ENCODE measurements at places on chromosomes 4 and X. TPM values are rescaled to one million over a fixed set of nuclear protein-coding genes. Genes with fewer than 3 reads are reported as not detected.
A peak's percentile ranks its signal among the peaks of the same experiment; 100 is the strongest.

DNA sequence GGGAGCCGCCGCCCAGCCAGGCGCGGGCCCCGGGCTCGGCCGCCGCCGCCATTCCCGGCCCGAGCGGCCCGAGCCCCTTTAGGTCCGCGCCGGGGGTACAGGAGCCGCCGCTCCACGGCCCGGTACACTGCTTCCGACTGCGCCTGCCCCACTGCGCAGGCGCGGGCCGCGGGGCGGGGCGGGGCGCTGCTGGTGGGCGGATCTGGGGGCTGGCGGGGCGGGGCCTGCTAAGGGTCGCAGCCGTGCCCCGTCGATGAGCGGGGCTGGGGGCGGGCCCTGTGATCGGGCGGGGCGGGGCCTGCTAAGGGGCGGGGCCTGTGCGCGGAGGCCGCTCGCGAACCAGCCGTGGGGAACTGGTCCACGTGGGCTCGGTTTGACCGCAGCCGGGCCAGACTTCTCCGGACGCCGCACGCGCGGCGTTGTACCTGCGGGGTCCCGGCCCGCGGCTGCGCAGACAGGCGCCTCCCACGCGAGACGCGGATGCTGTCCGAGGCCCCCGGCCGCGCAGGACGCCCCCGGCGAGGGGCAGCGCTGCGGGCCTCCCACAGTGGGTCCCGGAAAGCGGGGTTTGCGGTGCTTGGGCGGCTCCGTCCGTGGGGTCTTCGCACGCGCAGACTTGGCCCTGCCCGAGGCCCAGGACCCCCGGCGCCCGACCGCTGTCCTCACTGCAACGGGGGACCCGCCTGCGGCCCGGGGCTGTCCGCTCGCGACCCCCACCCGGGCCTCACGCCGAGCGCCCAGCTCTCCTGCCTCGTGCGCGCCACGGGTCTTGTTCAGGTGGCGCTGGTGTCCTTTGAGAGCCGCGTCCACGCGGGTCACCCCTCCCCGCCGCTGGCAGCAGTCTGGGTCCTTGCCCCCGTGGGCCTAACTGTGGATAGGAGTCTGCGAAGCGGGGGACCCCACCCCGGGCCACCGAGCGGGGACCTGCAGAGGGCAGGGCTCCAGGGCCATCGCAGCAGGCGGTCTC is at the start of gene DGKQ:
TSS of gene DGKQ (minus strand) at position 139 of the 967 bp plus-strand sequence. CDS start at position 52, 87 bp downstream.
- DNase-seq = peak; percentile 96

- no peak for DNase-seq
Observed at GRCh38 chr4:187209921-187210613, 486.4 kb upstream of the FAT1 start.

DNA sequence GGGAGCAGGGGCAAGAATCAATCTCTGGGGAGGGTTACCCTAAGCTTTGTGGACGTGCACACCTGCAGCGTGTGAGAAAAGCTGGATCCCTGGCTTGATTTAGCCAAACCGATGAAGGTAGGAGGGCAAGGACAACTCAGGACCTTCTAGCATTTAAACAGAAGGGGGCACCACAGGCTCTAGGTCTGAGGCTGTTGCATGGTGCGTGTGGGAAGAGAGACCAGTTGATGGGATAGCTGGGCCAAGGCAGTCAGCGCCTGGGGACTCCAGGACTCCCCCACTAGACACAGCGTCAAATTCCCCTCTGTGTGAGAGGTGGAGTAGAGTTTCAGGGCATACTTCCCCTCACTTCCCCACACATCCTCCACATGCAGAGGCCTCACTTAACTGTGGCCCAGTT is 4.3 kb downstream of the GABRQ start:
- no peak for DNase-seq

DNA sequence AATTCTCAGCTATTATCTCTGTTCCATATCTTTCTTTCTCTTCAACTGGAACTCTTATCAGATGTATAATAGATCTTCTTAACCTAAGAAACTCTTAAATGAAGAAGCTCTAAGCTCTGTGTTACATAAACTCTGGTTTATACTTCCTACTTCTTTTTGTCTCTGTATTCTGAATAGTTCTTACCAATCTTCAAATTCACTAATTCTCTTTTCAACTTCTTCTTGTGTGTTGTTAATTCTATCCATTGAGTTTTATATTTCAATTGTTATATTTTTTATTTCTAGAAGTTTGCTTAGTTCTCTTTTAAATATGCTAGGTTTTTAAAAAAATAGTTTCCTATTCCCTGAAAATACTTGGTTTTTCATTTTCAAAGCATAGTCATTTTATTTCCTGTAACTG is 13.2 kb upstream of the MMAA start:
- DNase-seq = no peak

DNA sequence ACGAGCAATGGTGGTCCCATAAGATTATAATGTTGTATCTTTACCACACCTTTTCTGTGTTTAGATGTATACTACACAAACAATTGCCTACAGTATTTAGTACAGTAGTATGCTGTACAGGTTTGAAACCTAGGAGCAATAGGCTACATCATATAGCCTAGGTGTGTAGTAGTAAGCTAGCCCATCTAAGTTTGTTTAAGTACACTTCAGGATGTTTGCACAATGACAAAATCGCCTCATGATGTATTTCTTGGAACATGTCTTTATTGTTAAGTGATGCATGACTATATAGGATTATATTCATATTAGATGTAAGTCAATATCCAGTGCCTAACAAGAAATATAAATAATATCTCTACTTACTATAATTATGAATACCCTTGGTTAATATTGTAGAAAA is 104.6 kb downstream of the SLC10A6 start:
- no peak for DNase-seq

DNA sequence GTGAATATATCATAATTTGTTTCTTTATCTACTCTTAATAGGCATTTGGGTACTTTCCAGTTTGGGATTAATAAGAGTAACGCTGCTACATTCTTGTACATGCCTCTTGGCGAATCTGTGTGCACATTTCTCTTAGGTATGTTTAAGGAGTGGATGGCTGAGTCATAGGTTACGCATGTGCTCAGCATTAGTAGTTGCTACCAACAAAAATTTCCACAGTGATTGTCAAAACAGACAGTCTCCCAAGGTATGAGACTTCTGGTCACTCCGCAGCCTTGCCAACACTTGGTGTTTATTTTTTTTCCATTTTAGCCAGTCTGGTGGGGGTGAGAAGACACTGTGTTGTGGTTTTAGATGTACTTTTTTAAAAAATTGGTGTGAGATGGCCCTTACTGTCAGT is 44.6 kb downstream of the FGFBP1 start:
- DNase-seq = no peak

- no peak for DNase-seq
Observed at GRCh38 chrX:25020905-25021449, 5.2 kb upstream of the ARX start.

DNA sequence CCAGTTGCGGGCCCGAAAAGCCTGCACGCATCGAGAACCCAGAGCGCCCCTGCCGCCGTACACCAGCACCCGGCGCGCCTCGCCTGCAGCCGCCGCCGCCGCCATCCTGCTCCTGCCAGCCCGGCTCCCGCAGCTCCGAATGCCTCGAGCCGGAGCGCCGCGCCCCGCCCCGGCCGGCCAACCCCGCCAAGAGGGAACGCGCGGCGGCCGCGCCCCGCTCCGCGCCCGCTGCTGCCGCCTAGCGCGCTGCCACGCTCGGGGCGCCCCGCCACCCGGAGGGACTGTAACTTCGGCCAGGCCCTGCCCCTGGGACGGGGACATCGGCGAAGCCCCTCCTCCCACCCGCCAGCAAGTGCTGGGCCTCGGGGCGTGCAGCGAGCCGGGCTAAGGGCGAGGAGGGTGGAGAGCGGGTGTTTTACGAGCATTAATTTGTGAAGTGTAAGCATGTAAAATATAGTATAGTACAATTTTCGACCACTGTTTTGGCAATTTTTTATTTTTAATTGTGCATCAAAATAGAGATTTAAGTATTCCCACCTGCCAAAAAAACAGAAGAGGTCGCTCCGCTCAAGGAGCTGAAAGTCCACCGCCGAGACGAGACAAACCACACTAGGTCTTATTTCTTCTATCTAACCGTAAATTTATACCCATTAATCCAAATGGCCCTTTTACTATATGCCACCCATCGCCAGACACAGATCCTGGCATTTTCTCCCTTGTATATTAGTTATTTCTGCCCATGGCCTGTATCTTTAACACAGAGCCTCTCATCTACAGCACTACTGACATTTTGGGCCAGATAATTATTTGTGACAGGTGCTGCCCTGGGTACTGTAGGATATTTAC is at the start of gene QDPR:
TSS of gene QDPR (minus strand) at position 141 of the 846 bp plus-strand sequence. CDS start at position 105, 36 bp downstream.
- peak; percentile 90 for DNase-seq

DNA sequence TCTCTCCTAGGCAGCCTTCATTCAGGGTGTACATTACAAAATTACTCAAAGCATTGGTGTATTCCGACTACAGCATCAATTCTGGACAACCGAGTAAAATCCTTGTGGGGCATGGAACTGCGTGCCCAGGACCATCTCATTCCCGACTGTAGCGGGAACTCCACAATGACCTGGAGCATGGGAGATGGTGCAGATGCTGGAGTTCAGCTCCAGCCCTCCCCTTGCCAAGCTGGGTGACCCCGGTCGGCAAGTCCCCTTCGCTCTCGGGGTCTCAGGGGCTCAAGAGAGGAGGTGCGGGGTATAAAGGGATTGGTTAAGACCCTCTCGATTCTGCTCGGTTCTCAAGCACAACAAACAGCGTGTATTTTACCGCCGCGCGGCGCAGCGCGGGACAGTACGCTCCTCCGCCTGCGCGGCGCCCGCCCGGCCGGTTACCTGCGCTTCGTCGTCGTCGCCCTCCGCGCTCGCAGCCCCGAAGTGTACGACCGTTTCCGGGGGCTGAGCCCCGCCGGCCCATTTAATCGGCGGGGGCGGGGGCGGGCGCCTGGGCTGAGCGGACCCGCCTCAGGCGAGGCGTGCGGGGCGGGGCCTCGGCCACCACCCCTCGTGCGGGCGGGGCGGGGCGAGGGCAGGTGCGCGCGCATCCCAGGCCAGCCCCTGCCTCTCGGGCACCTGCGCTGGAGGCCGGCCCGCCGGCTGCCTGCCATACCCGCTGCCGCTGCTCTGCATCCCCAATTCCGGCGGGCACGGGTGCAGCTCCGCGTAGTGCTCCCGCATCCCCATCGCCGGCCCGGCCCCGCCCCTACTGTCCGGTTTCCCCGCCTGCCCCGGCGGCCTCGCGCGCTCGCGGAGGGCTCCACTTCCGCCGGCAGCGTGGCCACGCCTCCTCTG is at the start of gene G6PD:
TSS of gene G6PD (minus strand) at position 493 of the 891 bp plus-strand sequence. CDS start 691 bp downstream, outside the sequence.
- DNase-seq = no peak

GRCh38 chr4:121706595-121707021 is 9.8 kb upstream of the ANXA5 start:
- DNase-seq = no peak

DNA sequence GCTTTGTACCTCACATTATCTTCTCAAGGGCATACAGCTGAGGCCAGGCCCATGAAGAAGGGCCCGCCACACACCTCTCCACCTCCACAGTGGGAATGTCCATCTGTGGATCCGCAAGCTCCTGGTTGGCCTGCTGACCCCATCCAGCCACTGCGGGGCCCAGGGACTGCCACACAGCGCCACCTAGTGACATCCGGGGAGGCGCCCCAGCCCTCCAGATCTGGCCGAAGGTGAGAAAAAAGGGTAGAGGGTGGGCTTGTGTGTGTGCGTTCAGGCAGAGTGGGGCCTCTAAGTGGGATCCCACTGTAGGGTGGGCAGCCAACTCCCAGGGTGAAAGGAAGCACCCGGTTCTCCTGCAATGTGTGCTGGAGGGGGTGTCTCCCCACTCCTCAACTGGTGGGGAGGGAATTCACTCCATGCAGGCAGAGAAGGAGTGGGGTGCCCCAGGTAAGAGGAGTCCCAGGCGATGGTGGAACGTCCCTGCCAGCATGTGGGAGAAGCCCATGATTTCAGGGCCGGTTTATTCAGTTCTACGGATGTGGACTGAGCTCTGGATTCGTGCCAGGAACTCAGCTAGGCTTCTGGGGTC is 117.3 kb downstream of the ENPP6 start:
- DNase-seq = no peak

DNA sequence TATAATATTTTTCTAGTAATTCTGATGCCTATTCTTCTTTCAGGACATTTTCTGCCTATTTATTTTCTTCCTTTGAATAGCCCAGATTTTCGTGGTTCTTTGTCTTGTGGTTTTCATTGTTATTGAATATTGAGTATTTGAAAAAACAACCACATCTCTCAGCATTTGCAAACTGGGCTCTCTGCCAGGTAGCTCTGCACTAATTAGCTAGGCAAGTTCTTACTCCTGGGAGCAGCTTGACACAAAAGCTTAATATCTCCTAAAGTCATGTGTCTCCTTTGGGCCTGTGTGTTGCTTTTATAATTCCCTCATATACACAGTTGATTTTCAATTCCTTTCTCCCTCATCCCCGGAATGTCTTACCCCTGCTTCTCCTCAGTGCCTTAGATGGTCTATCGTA is 413.5 kb upstream of the GRIA3 start:
- no peak for DNase-seq

- DNase-seq = no peak
Observed at GRCh38 chr4:114385195-114385985, 213.2 kb upstream of the UGT8 start.

DNA sequence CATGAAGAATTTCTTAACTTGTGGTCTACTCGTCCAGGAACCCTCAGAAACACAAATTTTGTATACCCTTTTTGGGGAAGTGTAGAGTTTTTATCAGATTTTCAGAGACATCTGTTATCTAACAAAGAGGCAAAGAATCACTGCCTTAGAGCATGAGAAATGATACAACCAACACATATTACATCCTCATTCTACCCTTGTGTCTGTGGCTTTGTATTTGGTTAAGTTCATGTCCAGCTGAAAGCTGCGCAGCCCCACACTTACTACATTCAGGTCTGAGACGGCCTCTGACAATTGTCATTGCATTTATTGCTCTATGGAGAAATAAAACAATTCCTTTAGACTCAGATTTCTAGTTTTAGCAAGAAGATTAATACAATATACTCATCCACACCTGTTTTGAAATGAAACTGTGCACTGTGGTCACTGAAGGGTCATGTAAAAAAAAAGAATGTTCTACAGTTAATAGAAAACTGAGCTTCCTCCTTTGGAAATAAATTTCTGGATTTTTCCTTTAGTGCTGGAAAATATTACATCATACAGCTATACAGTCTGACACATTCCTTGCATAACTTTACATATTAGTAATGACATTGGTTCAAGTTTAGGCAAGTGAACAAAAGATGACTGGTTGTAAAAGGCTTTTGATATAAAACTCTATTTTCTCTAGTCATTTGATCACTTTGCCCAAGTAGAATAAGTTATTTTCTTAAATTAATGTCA is 39.8 kb downstream of the GLRB start:
- no peak for DNase-seq

DNA sequence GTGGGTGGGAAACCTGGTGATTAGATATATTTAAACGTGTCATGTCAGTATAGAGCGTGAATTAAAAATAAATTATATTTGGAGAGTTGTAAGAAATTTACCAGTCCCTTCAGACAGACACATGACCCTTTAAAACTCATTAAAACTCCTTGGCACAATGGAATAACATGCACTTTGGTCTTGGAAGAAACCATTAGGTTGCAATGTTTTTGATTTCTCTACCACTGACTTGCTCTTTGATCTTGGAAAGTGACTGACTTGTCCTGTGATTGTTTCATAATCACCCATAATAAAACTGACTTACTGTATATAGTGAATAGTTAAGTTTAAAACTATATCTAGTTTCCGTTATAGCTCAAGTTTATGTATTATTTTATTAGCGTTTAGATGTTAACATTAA is 35.8 kb downstream of the FHL1 start:
- DNase-seq = no peak

RBM3 gene
- 96.9 TPM for total RNA-seq

IL9R gene
- total RNA-seq = 0.11 TPM

ADGRG4 gene
- 0.05 TPM for total RNA-seq

ZNF732 gene
- total RNA-seq = 0.13 TPM

MSL3 gene
- total RNA-seq = 11.0 TPM

CT83 gene
- not detected for total RNA-seq

IDH3G gene
- total RNA-seq = 68.5 TPM

COX7B2 gene
- not detected for total RNA-seq

PHF8 gene
- total RNA-seq = 12.3 TPM
